ENCODE measurements at places on chromosomes 1 and 21.

DNA sequence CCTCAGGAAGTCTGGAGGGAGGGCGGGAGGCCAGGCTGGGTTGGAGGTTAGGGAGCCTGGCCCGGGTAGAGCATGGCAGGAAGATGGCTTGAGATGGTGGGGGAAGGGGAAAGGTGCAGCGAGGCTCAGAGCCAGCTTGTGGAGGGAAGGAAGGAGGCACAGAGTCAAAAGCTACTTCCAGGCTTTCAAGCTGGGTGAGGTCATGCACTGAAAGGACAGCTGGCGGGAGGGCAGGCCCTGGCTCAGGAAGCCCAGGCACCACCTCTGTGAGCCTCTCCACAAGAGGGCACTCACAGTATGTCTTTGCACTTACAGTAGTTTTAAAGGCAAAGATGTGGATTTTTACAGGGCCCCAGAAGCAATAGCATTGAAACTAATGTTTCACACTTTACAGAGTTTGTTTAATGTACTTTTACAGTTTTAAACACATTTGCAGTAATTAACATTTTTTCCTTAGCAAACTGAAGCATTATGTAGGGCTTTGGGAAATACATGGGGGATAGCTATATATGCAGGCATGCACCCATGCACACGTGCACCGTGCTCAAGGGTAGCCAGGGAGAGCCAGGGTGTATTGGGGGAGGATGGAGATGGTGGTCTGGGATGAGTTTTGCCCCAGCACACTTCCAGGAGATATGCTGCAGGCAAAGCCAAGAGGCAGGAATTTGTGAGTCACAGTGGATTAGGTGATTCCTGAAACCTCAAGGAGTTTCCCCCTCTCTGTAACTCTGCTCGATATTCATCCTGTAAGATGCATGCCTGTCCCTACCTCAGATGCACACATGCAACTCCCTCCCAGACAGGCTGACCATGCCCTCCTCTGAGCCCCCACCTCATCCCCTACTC, 6.1 kb upstream of the ADAM15 start:
- peak; percentile 79 for DNase-seq

DNA sequence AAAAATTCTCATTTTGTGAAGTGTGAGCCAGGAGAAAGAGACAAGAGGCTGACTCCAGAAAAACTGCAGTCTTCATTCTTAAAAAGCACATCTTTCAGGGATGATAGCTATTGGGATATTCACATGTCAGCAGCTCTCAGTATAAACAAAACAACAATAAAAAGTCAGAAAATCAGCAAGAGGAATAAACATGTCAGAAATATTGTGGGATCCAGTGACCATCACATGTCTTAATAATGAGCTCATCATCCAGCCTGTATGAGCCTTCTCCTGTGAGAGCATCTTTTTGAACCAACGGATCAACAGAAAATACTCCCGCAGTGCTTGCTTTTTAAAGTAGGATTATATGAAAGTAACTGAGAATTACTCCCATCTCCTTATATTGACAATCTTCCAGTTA, 241.6 kb downstream of the SMYD3 start:
- DNase-seq, result no peak

GRCh38 chr1:66397192-66397591, 136.8 kb upstream of the SGIP1 start:
- DNase-seq, result no peak

- DNase-seq, result no peak
These were observed 19.8 kb downstream of the LRRC38 start for GRCh38 chr1:13494025-13494424.

DNA sequence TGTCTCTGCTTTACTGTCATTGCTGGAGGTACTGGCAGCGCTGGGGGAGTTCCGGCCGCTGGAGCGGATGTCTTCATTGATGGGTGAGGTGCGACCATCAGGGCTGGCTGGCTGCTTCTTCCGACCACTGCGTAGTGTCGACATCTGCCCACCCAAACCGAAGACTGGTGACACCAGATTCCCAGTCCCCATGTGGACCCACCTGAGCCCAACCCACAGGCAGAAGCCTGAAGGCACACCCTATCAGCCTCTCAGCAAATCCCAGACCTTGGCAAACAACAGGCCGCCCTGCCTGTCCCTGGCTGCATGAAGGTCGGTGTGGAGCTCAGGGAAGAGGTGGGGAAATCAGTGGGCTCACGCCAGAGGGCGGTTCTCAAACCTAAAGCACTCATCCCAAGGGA, 44.8 kb downstream of the SLC45A1 start:
- DNase-seq, result no peak

GRCh38 chr1:181777286-181777685, 284.2 kb downstream of the ZNF648 start:
- no peak for DNase-seq

- no peak for DNase-seq
These were observed 2.0 kb upstream of the COQ8A start for GRCh38 chr1:226937940-226938725.

- no peak for DNase-seq
These were observed 415.0 kb downstream of the HLX start for GRCh38 chr1:221294242-221294641.

DNA sequence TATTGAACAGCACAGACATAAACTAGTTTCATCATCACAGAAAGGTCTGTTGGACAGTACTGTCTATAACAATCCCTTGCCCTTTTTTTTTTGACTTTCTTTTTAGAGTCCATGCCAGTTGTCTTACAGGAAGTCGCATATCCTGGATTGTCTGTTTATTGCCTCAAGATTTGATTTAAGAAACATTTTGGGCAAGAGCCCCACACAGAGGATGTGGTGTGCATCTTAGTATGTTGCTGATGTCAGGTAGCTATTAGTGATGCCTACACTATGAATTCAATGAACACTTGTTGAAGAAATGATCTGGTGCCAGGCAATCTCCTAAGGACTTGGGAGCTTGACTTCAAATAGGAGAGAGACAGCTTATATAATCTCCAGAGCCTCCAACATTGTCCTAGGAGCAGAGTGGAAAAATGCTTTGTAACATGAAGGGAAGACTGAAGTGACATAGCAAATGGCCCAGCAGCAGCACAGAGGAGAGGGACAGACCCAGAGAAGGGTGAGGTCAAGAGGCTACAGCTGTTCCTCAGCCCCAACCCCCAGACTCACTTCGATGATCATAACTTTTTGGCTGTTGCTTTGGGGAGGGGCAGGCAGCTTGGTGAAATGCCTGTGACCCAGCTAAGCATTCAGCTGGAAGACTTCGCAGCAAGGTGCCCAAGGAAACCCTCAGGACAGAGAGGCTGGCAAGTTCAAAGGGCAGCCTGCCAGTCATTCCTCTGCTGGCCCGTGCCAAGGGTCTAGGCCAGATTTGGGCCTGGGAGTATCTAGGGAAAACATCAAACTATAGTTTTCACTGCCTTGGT, 7.5 kb upstream of the RAB29 start:
- DNase-seq, result no peak

- DNase-seq, result no peak
These were observed 33.8 kb upstream of the KCNE2 start for GRCh38 chr21:34330055-34330454.

- DNase-seq, result no peak
These were observed 1014.5 kb downstream of the BRINP3 start for GRCh38 chr1:189463166-189463565.

DNA sequence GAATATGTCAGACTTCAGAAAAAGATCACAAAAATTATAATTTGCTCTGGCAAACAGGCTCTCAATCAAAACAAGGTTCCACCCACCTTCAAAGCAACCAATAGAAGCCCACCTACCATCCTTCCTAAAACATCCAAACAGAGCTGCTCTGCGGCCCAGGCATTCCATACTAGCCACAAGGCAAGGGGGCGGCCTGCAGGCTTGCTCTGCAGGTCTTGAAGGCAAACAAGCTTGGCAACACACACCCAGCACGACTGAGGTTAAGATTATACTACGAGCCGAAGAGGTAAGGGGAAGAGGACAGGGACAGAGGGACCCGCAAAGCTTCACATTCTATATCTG, 207.3 kb downstream of the SLC45A1 start:
- no peak for DNase-seq

DNA sequence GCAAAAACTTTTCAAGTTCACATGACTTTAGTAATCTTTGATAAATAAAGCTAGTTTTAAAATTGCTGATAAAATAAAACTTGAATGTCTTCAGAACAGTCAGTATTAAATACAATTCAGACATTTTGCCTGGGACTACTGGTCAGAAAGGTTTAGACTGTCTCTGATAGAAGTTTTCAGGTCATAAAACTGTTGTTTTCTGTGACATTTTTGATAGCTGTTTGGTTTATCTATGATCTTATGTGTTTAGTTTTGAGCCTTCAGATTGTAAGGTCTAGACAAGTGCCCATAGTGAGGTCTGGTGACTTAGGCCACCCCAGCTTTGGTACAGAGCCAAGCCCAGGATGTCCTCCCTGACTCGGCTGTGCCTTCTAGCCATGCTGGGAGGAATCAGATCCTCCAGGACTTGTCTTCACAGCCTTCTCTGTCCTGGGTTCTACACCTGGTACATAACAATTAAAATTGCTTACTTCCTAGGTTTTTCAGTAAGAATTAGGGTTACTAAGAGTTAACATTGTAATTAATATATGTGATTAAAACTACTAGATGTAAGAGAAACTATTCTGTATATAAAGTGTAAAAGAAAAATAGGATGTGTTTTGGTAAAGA, 15.1 kb upstream of the DNAH14 start:
- no peak for DNase-seq

- no peak for DNase-seq
These were observed 760.4 kb upstream of the CXADR start for GRCh38 chr21:16752475-16752857.

DNA sequence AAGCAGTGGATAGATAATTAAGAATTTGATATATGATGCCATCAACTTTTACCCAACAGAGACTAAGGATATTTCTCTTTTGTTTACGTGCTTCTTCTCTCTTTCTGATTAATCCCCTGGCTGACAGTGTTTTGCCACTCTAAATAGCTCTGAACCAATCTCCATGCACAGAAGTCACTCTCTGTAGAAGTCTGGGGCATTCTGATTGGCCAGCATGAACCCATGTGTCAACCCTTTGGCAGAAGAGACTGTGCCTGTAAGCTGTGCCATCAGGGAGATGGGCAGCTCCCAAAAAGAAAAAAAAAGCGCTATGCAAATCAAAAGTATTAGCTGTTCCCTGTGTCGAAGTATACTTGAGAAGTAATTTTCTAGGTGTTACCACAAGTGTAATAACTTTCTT, 34.1 kb upstream of the NRIP1 start:
- no peak for DNase-seq

GRCh38 chr1:29991025-29991424, 732.4 kb downstream of the MATN1 start:
- DNase-seq, result no peak

Measured in SHP77 treated with DMSO at 0.1 percent for 48 hours (cell line).